ENCODE measurements at places on chromosomes 4 and X.

- DNase-seq = no peak
Observed at GRCh38 chr4:95549246-95550114, 707 bp upstream of the UNC5C start.

- no peak for DNase-seq
Observed at GRCh38 chrX:105565856-105566255, 256.5 kb upstream of the NRK start.

DNA sequence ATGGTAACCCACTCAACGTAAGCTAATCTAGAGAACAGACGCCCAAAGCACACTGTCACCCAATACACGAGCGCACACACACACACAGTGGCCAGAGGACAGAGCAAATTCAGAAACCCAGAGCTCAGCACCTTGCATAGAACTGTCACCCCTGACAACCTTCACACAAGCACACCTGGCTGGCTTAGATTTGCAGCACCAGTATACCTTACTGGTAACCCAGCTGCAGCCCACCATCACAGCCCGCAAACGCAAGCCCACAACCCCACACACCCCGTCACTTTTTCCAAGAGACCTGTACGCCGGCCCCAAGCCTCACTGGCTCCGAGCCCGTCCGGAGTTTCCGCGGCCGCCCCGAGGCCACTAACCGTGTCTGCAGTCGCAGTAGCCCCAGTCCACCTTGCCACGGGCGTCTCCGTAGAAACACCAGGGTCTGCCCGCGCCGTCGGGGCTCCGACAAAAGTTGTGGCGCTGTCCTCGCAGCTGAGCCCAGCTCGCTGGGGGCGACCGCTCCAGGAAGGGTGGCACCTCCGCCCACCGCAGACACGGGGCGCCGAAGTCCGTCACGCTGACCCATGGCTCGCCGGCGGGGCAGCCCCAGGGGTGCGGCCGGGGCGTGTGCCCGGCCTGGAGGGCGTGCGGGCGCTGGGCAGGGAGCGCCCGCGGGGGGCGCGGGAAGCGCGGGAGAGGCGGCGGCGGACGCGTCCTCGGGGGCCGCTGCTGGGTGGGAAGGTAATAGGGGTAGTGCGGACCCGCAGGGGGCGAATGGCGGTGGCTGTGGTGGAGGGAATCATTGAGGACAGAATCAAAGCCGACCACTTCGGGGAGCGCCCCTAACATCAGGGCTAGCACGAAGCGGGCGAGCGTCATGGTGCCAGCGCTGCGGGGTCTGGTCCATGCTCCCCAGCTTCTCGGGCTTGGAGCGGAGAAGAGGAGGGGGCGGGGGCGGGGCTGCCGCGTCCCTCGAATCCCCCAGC lies 664 bp downstream of the PRSS12 start:
- no peak for DNase-seq

DNA sequence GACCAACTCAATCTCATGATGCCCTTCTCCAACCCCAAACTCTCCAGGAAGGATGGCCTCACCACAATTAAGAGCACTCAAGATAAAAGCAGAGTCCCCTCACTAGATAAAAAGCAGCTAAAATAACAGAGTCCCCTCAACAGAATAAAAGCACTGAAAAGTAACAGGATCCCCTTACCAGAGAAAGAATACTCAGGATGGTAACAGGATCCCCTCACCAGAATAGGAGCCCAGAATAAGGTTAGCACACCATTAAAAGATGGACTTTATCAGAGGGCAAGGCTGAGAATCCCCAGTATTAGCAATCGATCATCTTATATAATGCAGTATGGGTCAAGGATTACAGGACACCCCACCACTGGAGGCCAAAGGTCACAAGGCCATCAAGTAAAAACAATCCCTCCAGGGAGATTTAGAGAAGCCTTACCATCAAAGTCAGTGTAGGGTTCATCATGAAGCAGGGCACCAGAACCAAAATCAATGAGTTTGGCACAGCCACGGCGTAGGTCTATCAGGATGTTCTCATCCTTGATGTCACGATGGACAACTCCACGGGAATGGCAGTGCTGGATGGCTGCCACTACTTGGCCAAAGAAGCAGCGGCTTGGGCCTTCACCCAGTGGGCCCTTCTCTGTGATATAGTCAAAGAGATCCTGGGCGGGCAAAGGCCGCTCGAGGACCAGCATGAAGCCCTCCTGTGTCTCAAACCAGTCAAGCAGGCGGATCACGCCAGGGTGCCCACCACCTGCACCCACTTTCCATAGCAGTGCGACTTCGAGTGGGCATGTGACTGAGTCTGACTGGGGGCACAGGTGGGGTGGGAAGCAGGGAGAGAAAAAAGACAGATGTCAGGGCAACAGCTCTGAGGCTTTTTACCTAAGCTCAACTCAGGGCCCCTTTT lies 3.4 kb upstream of the SLC35A2 start:
- no peak for DNase-seq

DNA sequence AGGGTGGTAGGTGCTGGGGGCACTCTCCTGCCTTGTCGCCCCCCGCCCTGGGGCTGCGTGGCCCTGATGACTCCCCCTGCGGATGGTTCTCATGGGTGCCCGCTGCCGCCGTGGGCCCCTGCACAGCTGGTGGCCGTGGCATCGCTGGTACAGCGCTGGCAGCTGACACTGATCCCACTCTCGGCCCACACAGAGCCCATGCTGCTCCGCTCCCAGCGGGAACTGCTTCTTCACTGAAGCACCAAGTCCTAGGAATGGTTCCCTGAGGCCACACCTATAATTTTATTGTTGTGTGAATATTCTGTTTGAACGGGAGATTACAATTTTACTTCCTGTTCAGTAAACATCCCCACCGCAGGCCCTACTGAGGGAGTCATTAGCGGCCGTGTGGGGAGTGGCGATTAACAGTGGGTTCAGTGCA lies 138.6 kb upstream of the NKX1-1 start:
- DNase-seq = no peak

GRCh38 chr4:66273110-66273509 lies 602.8 kb upstream of the EPHA5 start:
- no peak for DNase-seq

DNA sequence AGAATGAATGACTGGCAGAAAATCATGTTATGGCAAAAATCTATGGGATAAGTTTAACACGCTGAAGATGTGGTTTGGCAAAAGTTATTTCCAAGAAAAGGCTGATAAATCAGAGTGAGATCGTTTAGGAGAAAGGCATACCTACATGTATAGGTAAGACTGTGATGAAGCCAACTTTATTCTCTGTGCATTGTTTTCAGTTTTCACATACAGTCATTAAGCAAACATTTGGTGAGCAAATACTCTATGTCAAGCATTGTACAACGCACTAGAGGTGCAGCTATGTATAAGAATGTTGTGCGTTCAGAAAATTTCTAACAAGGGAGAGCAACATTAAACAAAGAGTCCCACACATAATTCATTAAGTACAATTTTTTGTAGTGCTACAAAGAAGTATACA lies 121.7 kb downstream of the TEX13A start:
- DNase-seq = no peak

- DNase-seq = no peak
Observed at GRCh38 chr4:121908346-121908745, 38.1 kb upstream of the BBS7 start.

DNA sequence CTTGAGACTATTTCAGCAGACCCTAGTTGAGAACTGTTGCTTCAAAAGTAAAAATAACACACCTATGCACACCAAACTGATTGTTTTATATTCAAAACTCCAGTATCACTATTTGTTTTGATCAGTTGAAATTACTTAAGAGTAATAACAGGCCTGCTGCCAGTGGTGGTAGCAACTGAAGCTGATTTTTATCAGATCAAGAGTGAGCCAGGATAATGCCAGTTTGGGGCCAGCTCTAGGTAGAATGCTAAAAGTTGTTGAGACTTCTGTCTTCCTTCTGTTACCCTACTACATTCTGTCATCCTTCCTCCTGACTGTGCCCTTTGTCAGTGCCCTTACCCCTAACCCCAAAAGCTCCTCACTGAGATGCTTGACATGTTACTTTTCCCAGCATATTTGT lies 228.7 kb upstream of the SPRY1 start:
- no peak for DNase-seq

GRCh38 chrX:68835468-68835867 lies 6.6 kb downstream of the EFNB1 start:
- no peak for DNase-seq

- DNase-seq = no peak
Observed at GRCh38 chrX:125757794-125758564, 408.1 kb downstream of the DCAF12L2 start.

DNA sequence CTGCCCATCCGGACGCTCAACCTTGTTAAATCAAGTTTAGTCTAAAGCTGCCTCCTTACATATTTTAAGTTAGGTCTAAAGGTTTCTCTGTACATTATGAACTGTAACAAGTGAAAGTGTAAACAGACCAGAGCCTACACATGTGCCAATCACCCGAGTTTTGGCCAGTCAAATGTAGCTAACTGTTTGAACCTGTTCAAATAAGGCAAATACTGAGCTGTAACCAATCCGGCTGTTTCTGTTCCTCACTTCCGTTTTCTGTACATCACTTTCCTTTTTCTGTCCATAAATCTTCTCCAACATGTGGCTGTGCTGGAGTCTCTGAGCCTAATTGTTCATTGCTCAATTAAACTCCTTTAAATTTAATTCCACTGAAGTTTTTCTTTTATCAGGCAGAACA lies 113.3 kb upstream of the SHISA3 start:
- no peak for DNase-seq

- no peak for DNase-seq
Observed at GRCh38 chr4:44679060-44679459, 840 bp downstream of the GUF1 start.

DNA sequence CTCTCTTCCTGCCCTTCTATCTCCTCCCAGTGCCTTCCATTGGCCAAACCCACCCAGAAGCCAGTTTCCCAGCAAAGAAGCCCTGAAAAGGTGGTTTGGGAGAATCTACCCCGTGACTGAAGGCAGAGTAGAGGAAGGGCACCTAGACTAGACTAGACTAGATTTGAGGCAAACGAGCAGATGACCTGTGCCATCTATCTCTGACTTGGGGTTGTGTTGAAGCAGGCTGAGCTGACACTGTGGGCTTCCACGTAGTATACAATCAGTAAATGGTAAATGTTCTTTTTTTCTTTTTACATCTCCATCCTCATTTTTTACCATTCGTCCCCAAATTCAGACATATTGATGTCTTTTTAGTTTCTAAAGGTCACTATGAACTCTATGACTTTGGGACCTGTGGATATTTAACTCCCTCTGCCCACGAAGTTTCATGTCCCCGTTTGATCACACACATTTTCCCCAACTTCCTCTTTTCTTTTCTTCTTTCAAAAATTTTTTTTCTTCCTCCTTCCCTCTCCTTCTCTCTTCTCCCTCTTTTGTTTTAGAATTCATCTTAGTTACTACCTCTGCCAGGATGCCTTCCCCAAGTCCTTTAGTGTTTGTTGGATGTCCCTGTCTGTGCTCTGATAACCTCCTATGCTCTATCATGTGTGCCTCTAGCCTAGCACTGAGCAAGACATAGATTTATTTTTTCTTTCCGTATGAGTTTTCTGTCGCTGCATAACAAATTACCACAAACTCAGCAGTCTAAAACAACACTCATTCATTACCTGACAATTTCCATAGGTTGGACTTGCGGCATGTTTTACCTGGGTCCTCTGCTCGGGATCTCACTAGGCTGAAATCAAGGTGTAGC lies 6.2 kb upstream of the AFF1 start:
- DNase-seq = no peak

- DNase-seq = no peak
Observed at GRCh38 chr4:108337923-108338322, 169.2 kb upstream of the LEF1 start.

DNA sequence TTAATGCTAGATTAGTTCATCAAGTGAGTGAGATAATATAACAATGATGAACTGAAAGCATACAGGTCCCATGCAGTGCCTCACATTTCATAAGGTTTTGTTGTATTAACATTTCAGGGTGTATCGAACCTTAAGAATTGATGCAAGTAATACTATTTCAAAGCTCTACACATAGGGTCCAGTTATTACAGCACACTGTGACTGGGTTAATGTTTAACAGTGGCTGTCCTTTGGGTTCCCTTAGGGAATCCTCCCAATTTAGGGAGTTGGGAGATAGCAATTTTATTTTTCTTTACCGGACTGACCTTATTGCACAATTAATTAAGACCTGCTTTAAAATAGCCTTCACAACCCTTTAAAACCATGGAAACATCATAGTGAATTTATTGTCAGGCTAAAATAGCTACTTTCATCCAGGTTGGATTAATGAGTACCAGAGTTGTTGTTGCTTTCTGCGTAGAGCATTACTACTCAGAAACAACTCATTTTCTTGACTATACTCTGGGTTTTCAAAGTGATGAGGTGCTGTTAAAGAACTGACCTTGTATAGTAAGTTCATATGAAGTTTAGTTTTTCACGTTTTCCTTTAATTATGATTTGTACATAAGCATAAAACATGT lies 134.4 kb downstream of the AKAP4 start:
- DNase-seq = no peak

- no peak for DNase-seq
Observed at GRCh38 chrX:140848800-140849199, 139.2 kb downstream of the LINC00632 start.

DNA sequence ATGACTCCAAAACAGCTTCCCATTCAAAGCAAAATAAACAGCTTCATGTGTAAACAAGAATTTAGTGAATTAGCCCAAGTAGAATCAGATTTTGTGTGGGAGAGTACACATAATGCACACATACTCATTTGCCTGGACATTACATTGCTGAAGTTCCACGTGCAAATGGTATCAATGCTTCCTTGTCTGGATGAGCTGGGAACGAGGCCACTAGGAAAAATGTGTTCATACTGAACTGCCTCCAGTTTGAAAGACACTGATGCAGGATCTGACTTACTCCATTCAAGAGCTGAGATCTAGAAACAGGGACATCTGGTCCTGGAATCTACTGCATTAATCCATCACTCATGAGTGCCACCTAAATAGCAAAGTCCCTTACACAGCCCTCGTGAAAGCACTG lies 228.0 kb downstream of the APBB2 start:
- DNase-seq = no peak

DNA sequence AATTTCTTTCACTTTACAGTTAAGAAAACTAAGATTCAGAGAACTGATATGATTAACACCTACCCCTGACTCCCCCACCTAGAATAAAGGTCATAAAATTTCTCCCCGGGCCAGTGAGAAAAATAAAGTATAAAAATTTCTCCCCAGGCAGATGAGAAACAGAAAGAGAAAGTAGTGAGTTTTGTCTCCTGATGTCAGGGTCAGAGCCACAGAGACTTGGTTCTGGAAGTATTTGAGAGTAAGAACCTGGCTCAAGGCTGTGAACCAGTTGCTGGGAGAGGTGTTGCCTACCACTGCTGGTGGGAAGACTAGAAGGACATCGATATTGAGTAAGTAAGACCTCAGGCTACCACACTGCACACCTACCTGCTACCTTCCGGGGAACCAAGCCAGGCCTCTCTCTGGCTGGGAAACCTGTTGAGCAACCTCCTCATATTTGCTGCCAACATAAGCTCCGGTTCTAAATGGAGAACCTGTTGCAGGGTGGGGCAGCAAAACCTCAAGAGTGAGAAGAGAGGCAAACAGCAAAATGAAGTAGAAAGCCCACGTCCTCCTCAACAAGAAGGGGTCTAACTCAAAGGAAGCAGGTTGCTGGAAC lies 104.2 kb upstream of the PUDP start:
- no peak for DNase-seq

- DNase-seq = no peak
Observed at GRCh38 chr4:16443504-16444088, 217.3 kb upstream of the TAPT1 start.

GRCh38 chr4:75714704-75715103 lies 9.7 kb upstream of the USO1 start:
- no peak for DNase-seq

- no peak for DNase-seq
Observed at GRCh38 chr4:20813700-20814099, 113.4 kb downstream of the PACRGL start.

- no peak for DNase-seq
Observed at GRCh38 chr4:10045481-10045880, 24.2 kb upstream of the SLC2A9 start.
